ENCODE measurements at places on chromosomes 2 and 18.

- no peak for DNase-seq
Observed at GRCh38 chr2:134258684-134259388, 5.0 kb downstream of the MGAT5 start.

- no peak for DNase-seq
Observed at GRCh38 chr2:99444222-99444621, 45.6 kb downstream of the REV1 start.

- no peak for DNase-seq
Observed at GRCh38 chr2:197803033-197803444, 1.4 kb upstream of the PLCL1 start.

DNA sequence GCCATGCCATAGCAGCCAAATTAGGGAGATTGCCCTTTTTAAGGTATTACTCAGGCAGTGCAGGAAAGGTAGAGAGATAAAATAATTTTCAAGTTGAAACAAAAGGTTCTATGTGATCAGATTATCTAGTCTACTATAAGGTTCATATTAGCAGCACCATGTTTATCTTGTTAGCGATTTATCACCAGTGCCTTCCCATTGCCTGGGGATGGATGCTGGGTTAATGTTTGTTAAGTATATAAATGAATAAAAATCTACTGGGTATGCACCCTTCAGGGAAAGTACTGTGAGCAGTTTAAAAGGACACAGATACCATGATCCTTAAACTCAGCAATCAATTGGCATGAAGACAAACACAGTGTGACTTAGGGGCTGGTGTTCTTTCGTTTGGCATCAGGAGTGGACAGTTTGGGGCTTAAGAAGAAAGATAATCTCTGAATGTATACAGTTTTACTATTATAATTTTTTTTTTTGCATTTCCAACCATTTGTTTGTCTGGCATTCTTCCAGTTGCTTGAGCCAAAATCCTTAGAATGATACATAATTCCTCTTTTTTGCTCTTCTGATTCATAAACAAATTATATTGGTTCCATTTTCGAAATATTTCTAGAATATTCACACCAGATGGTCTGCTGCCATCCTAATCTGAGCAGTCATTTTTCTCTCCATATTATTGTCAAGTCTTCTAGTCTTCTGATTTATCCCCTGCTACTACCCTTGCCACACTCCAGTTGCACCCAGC is 512.8 kb upstream of the SLC8A1 start:
- DNase-seq = no peak

GRCh38 chr2:10490806-10491291 is 42.7 kb upstream of the ODC1 start:
- DNase-seq = no peak

GRCh38 chr2:12715258-12716031 is 1.3 kb upstream of the TRIB2 start:
- no peak for DNase-seq

DNA sequence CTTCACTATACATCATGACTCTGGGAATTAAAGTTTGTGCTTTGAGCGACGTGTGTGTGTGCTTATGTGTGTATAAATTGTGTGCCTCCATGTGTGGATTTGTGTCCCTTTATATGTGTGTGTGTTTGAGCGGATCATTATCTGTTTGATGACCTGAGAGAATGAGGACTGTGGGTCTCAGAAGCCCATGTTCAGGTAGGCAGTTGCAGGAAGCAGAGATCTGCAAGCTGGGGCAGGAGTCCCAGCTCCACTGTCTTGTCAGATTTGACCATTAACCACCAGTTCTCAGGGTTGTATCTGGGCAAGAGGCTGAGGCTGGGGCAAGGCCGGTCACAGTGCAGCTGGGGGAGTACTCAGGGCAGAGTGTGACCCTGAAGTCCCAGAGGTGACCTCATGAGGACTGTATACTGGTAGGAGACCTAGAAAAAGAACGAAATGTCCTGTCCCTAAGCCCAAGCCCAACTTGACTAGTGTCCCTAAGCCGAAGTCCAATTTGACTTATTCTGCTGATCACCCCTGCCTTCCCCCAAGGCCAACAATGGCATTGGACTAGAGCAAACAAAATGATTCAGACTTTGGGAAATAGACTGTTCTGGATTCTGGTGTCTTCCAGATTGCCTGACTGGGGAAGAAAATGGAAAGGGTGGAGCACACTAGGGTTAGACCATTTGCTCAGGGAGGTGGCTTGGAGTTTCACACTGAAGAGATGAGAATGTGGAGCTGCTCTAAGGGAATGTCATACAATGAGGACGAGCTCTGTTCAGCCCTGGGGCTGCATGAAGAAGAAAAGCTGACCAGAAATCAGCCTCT is 28.1 kb downstream of the RHOB start:
- DNase-seq = peak; percentile 17

DNA sequence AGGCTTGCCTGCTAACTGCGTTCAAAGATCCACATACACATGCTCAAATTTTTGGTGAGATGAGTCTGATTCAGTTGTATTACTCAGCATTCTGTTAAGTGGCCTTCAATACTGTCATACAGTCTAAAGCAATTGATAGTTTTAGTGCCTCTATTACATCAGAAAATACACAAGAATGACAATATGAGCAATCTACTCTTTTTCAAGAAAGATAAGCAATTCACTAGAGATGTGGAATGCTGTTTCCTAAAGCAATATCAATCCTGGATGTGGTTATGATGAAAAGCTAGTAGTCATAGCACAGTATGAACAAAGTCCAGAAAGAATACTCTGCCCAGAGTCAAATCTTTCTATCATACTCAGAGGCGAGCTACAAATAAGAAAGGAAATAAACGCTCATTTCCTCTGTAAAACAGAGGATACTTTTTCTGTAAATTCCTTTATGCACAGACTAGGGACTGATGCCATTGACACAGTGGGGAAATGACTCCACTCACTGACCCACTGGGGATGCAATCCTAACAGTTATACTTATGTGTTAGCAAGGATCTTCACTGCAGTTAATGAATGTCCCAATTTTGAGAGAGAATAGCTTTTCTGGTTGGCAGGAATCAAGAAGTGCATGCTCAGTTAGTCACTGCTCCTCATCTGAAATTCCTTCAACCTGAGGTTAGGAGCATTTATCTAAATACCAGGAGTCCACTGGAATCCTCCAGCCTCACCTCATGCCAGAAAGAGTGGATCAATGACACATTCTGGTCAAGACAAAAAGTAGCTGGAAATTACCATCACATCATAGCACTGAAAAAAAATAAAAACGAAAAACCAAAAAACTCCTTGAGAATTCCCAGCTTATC is 83.3 kb downstream of the PDE11A start:
- DNase-seq = no peak

DNA sequence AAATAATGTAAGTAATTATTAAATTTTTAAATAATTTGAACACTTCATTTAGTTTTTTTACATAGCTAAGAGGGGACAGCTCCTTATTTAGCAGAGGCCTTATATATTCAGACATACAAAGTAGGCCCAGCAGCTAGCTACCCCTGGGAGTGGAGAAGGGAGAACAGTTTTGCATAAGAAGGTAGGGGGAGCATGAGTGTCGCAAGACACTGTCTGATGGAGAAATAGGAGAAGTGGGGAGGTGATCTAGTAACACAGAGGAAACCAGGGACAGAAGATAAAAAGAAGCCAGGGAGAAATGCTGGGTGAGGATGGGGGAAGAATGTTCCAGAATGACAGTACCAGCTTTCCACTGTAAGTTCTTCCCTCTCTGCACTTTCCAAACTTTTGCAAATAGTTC is 16.0 kb upstream of the RGPD4 start:
- DNase-seq = no peak

- DNase-seq = no peak
Observed at GRCh38 chr2:207561386-207562080, 31.8 kb downstream of the CREB1 start.

DNA sequence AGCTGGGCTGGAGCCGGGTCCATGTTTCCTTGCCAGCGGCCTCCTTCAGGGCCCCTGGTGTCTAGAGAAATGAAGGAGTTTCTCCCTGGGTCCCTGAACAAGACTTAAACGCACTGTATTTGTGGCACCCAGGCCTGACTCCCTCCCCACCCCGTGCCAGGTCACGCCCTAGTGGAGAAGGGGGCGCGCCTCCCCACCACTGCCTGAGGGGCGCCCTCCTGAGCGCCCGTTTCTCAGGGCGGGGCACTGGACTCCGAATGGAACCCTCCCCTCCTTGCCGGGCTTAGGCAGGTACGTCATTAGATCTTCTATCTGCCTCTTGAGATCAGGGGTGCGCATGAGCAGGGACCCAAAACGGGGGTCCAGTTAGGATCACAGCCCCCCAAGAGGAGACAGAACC is 16.3 kb downstream of the ODC1 start:
- no peak for DNase-seq

DNA sequence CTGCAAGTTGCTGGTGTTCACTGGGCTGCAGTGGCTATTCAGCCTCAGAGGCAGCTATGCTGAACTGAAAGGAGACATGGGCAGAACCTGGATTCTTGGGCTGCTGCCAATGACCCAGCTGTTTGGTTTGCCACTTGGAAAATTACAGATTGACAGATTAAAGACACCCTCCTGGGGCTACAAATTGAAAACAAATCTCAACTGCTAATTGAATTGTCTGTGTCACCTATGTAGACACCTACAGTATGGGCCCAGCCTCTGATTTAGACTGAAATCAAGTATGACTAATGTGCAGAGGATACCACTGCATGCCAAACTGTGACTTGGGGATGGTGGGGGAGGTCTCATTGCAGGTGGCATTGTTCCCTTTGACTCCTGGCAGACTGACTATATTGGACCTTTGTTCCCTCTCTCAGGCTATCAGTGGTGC is 42.8 kb downstream of the ITSN2 start:
- peak; percentile 31 for DNase-seq

GRCh38 chr18:76889091-76889699 is 66.8 kb downstream of the ZNF236 start:
- no peak for DNase-seq

DNA sequence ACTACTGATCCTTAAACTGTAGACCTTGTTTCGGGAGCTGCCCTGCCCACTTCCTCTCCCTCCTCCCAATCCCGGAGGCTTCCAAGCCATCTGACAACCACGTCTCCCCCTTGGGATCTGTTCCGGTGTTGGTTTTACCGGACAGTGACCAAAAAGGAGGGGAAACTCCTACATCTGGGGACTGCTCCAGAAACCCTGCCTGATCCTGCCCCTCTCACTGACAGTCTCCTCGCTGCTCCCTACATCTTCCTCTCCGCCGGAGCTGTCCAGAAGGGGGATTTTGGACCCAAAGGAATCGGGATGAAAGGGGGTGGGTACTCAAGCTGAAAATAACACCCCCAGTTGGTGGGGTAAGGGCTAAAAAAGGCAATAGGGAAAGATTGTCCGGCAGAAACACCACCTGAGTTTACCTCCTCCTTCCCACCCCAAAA is 1.5 kb downstream of the INO80D start:
- peak; percentile 77 for DNase-seq

DNA sequence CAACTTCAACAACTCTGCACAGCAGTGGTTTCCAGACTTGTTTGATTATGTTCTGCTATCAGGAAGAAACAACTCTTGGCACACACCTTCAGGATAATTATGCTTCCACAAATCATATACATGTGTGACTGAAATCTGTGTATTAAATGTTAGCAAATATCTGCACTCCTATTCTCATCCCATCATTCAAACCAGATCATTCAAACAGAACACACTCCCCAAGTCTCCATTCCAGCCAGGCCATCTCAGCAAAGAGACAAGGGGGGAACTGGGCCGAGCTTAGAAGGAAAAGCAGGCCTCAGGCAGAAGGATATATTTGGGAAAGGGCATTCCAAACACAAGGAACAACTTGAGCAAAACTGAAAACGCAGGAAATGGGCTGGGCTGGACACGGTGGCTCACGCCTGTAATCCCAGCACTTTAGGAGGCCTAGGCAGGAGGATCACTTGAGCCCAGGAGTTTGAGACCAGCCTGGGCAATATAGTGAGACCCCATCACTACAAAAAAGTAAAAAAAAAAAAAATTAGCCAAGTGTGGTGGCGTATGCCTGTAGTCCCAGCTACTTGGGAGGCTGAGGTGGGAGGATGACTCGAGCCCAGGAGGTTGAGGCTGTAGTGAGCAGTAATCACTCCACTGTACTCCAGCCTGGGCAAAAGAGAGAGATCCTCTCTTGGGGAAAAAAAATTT is 62.7 kb downstream of the ZFP36L2 start:
- DNase-seq = no peak

DNA sequence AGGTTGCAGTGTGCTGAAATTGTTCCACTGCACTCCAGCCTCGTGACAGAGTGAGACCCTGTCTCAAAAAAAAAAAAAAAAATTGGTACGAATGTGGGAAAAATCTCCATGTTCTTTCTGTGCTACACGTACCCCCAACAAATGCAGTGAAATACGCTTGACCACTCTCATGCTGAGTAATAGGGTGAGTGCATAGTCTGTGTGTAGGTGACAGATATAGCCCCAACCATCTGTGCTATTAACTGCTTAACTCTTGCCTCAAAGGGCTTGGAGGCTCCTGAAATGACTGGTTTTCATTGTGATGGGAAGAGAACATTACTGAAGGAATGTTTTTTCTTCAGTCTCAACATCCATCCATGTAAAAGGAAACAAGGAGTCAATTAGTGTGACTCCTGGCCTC is 15.7 kb downstream of the LYPD1 start:
- no peak for DNase-seq

GRCh38 chr2:20766798-20767644 is 55.9 kb downstream of the LDAH start:
- no peak for DNase-seq

GRCh38 chr2:232957657-232958090 is 55.4 kb downstream of the NGEF start:
- no peak for DNase-seq

DNA sequence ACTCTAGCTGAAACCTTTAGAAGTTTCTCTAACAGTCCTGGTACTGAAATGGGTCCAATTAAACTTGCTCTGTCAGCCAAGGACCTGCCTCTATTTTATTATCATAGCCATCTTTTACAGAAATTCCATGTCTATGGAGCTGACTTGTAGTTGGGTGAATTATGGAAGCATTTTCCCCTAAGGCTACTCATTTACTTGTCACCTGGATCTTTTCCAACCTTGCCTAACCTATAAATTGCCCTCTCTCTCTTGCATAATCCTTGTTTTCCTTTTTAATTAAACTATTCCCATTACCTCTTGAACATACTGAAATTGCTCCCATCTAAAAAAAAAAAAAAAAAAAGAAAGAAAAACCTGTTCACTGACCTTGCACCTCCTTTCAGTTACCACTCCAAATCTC is 74.6 kb upstream of the DOK6 start:
- DNase-seq = no peak

Data from right hindlimb (tissue), 1 donor.